ENCODE measurements at places on chromosomes 6 and 20.

DNA sequence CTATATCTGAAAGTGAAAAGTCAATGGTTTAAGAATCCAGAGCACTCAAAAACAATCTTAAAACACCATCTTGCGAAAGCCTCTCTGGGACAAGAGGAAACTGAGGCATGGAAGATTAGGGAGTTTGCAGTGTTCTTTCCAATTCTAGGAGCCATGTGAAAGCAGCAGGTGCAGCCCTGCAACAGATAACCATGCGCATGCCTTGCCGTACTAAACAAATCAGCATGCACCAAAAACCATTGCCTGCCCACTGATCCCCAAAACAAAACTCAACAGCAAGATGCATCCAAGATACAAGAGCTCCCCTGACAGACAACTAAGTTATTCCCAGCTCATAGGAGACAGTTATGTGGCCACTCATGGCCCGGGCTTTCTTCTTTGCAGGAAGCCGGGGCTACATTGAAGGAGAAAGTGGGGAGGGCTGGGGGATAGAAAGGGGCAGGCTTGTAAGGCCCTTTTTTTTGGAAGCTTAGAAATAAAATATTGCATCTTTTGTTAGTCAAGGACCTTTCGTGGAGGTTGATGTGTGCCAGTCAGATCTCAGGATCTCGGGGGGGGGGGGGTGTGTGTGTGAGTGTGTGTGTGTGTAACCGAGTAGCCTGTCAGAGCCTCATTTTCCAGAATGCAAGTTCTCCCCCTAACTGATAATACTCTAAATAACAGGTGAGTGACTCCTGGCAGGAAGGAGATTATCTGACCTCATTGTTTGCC lies 178.4 kb downstream of the MBOAT1 start:
- DNase-seq = no peak

DNA sequence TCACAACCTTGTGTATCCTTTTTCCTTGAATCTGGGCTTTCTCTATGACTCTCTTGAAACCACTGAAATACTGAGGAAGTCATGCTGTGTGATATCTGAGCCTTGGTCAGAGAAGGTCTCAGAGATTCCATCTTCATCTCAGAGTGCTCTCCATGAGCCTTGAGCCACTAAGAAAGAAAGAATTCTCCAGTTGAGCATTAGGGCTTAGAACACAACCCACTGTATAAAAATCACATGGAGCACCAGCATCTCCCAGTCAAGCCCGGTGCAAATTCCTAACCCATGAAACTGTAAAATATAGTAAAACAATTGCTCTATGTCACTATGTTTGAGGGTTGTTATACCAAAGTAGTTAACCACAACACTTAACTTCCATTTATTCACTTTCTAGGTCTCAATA lies 181.4 kb downstream of the MOXD1 start:
- no peak for DNase-seq

DNA sequence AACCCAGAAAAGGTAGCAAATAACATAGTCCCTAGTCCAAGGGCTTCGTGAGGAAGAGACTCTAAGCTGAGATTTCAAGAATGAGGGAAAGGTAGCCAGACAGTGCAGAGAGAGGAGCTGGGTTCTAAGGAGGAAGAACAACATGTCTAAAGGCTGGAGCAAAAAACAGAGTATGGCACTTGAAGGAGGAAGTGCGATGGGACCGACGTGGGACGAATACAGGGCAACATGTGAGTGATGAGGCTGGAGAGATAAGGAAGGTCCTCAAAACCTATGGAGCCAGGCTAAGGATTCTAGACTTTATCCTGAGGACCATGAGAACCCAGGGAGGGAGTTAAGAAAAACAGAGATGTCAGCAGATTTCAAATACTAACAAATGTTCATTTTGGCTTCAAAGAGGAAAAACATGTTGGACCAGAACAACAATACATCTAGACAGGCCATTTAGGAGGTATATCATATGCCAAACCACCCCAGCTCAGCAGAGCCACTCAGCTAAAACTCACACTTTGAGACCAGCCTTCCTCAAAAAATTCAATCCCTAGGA lies 17.5 kb downstream of the ATXN1 start:
- DNase-seq = no peak

GRCh38 chr6:112183271-112183671 lies 71.1 kb downstream of the LAMA4 start:
- no peak for DNase-seq

GRCh38 chr6:53790886-53791285 lies 3.9 kb upstream of the LRRC1 start:
- no peak for DNase-seq

DNA sequence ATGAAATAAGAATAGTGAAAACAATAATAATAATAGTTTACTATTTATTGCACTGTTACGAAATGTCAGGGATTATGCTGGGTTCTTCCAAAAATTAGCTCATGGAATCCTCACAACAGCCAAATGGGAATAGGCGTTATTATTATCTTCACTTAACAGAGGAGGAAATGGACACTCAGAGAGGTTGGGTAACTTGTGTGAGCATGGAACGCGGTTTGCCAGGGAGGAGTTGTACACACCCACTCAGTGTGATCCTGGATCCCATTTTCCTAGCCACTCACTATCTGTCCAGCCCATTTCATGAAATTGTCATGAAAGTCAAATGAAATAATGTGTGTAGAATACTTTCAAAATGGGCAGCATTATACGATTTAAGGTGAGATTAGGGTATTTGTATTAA lies 4.6 kb downstream of the NELFCD start:
- no peak for DNase-seq

DNA sequence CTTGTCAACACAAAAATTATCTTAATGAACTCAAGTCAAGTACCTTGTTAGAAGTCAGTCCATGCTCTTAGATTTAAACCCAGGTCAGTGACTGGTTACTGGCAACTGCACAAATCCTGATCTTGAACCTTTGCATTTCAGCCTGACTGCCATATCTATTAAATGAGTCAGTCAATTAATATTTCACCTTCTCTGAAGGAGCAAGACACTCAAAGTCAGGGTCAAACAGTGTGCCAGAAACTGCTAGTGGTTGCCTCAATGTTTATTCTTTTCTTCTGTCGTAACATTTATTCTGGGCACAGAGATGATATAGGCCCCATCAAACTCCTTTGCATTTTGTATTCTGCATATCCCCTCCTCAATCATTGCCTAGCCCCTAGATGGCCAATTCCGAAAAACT lies 193.9 kb upstream of the MOCS1 start:
- no peak for DNase-seq

- DNase-seq = no peak
These were observed 282.1 kb upstream of the BMP2 start for GRCh38 chr20:6485351-6485750.

DNA sequence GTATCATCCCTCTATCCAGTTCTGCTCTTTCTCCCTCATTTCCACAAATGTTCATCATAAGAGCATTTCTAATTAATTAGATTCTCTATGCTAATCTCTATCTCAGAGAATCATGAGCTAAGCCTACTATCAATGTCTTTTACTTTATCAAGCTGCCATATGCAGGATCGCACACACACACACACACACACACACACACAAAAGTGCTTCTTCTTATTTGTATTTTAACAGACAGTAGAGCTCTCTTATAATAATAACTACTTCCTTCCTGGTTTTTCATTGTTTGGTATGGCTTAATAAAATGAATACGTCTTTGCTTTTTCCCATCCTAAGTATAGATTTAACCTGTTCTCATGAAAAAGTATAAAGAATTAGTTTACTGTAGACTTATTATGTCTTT lies 170.2 kb downstream of the HAO1 start:
- no peak for DNase-seq

DNA sequence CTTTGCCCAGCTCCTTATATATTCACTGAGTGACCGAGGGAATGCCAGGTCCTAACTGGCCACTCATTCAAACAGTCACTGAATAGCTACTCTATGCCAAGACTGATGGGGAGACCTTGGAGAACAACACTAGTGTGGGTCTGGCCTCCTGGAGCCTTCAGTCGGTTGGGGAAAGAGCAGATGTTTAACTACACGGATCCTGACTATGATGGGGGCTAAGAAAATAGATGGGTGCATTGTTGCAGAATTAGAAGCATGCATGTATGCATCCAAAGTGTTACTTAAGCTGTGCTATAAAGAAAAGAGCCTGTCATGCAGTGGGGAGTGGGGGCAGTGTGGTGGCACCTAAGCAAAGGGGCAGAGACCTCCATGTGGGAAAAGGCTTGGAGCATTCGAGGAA lies 6.5 kb downstream of the FKBP1A start:
- DNase-seq = no peak
